ENCODE measurements at places on chromosomes 7 and 10.

- DNase-seq, result no peak
Measured at GRCh38 chr7:25720427-25720826, 431.6 kb upstream of the NFE2L3 start.

GRCh38 chr7:20050241-20050966 lies 166.8 kb downstream of the MACC1 start:
- no peak for DNase-seq

DNA sequence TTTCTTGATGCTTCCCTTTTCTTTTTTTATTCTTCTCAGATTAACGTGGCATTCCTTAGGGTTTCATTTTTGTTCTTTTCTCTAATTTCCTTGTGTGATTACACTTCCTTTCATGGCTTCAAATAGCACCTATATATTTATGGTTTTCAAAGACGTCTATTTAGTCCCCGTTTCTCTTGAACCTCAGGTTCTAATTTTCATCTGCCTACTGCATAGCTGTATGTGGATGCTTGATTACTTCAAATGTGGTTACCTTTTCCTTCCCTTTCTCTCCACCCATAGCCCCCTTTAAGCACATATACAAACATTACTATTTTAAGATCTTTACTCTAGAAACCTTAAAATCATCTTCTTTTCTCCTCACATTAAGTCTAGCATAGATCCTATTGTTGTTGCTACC lies 2.4 kb downstream of the TPST1 start:
- no peak for DNase-seq

DNA sequence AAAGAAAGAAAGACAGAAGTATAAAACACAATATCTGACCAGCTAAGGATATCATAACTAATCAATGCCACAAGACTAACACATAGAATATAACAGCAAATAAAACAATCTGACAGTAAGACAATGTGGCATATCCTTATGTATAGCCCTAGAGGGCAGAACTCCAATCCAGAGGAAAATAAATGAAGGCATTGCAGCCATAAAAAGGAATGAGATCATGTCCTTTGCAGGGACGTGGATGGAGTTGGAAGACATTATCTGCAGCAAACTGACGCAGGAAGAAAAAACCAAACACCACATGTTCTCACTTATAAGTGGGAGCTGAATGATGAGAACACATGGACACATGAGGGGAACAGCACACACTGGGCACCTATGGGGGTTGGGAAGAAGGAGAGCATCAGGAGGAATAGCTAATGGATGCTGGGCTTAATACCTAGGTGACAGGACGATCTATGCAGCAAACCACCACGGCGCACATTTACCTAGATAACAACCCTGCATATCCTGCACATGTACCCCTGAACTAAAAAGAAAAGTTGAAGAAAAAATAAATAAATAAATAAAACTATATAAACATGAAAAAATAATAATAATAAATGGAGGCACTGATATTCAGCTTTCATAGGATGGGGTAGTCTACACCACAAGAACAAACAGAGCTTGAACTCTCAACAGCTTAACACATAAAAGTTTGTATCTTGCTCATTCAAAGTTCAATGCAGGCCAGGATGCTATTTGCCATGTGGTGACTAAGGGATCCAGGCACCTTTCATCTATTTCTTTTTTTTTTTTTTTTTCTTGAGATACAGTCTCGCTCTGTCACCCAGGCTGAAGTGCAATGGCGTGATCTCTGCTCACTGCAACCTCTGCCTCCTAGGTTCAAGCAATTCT lies 66.1 kb upstream of the KAT6B start:
- peak; percentile 1 for DNase-seq

DNA sequence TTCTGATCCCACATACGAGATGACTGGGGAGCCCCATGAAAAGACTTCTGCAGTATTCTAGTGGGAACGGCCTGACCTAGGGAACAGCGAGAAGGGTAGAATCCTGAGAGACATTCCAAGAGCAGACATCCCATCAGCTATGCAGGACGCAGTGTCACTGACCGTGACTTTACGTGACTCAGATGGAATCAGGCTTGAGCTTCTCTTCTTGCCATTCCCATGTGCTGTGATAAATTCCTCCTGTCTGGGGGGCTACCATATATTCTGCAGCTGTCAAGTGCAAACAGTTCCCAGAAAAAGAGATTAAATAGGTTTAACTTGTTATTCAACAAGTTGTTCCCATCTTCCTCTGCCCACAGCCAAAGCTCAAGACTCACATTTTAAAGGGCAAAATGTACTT lies 73.1 kb upstream of the PDE1C start:
- no peak for DNase-seq

DNA sequence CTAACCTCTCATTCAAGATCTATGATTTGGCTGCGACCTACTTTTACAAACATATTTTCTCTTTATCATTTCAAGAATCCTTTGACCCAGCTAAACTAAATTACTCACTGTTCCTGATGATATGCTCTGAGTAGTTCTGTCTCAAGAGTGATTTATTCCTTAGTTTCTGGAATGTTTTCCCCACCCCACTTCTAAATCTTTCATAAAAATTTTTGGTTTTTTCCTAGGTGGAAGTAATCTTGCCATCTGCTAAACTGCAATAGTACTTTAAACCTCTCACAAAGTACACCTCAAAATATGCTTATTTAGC lies 170.8 kb downstream of the DNAJC1 start:
- DNase-seq, result no peak

GRCh38 chr7:125090596-125090995 lies 161.0 kb upstream of the POT1 start:
- no peak for DNase-seq

DNA sequence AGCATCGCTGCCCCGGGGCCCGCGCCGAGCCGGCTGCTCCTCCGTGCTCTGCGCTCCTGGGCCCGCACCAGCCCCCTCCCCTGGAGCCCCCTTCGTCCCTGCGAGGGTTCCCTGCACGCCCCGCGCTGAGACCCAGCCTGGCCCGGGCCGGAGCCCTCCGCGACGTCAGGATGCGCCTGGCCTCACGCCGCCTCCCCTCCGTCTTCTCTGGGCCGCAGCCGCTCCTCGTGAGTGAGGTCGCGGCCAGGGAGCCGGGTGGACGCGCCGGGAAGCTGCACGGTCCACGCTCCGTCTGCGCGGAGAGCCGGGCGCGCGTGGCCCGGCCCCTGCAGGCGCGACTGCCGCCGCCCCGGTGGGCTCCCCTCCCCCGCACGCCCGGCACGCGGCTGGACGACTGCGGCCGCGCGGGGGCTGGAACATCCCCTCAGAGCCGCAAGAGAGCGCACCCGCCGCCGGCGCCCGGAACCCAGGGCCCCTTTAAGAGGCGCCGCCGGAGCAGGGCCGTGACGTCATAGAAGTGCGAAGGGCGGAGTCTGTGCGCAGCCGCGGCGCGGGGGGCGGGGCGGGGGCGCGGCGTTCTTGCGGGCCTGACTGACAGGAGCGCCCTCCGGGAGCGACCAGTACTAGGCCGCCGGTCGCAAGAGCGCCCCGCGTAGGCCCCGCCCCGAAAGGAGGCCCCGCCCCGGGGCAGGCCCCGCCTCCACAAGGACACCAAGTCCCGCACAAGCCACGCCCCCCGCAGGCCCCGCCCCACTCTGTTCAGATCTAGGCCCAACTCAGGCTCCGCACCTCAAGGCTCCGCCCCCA lies 507 bp upstream of the INPP5A start:
- peak; percentile 97 for DNase-seq

GRCh38 chr10:86348321-86349210 lies 18.0 kb downstream of the GRID1 start:
- no peak for DNase-seq

DNA sequence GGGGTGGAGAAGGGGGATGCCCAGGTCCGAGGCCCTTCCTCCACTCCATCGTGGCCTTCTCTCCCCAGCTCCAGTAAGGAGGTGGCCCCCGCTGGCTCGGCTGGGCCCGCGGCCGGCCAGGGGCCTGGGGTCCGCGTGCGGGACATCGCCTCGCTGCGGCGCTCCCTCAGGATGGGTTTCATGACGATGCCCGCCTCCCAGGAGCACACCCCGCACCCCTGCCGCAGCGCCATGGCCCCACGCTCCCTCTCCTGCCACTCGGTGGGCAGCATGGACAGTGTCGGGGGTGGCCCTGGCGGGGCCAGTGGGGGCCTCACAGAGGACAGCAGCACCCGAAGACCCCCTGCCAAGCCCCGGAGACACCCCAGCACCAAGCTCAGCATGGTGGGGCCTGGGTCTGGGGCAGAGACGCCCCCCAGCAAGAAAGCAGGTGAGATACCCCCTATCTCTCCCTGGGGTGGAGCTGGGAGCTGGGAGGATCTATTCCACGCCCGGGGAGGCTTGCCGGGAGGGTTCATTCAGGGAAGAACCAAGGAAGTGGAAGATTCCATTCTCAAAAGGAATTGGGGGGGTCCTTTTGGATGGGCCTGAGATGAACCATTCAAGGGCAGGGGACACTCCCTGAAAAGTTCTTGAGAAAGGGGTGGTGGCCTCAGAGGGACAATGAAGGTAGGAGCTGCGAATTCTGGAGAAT lies 3.2 kb downstream of the NYAP1 start:
- DNase-seq, result no peak

DNA sequence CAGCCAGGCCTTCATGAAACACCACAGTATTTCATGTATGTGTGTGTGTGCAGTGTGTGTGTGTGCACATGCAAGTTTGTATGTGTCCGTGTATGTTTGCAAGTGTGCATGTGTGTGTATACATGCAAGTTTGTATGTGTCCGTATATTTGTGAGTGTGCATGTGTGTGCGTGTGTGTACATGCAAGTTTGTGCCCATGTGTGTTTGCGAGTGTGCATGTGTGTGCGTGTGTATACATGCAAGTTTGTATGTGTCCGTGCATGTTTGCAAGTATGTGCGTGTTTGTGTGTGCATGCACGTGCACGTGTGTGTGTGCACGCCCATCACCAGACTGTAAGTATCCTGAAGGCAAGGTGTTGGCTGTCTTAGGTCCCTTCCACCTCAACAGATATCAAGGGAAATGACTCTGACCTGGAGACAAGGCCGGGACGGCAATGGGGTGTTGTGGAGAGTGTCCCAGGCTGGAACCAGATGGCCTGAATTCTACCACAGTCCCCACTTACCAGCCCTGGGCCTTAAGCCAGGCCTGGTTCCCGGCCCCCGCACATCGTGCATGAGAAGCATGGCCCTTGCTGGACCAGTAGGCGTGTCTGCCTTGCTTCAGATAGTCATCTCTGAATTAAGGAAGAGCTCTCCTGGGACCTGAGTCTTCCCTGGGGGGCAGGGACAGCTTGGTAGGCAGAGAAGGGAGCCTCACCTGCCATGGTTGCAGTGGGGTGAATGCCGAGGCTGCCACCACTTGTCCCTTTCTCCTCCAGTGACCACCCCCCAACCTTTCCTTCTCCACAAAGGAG lies 140.0 kb downstream of the GRK5 start:
- no peak for DNase-seq

DNA sequence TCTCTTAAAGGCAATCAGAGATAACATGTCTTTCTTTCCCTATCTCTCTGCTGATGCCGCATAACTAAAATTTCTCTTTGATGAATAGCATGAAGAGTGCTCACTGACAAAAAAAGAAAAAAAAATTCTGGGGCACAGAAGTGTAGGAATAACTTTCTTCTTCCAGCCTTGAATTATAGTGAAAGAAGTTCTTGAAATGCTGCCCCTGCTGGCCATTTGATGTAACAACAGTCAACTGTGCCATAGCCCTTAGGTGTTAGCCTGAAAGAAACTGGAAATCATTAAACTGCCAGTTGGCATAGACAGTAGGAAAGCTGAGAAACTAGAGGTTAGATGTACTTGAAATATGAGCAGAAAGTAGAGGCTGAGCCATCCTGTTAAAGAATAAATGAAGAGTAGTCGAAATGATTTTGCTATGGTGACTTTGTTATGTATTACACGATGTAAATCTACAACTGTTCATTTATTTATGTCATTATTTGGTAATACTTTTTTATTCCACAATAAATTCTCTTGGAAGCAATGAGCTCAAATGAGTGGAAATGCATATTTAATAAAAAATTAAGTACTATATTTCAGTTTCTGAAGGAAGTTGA lies 48.3 kb upstream of the FAM171A1 start:
- DNase-seq, result no peak

- DNase-seq, result peak; percentile 36
Measured at GRCh38 chr7:44884621-44885393, 523 bp downstream of the PURB start.

DNA sequence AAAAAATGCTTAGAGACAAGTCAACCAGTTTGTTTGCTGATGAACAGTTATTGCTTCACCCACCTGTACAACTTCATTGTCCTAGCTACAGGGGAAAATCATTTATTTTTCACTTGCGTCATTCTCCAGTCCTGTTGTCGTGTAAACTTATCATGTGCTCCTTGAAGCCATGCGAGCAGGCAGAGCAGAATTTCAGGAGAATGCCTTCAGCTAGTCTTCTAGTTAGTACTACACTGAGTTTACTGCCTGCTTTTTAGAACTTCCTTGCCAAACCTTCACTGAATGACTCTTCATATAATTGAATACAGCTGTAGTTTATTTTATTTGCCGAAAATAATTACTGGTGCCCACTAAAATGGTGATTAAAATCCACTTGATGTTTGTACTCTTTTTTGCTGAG lies 15.6 kb downstream of the RPA3 start:
- DNase-seq, result no peak

DNA sequence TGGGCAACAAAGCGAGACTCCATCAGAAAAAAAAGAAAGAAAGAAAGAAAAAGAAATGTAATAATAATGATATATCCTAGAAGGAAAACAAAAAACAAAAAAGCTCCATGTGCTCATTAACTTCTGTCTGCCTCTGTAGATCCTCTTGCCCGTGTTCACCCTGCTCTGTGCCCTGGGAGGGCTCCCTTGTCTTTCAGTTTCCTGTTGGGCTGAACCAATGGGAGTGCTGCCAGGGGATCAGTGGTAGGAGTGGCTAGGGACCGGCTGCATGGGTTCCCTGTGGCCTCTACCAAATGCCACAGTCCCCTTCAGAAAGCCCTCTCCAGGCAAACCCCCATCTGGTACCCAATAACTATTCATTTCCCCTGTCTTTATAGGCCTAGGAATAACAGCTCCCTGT lies 51.8 kb upstream of the PARD3 start:
- no peak for DNase-seq

DNA sequence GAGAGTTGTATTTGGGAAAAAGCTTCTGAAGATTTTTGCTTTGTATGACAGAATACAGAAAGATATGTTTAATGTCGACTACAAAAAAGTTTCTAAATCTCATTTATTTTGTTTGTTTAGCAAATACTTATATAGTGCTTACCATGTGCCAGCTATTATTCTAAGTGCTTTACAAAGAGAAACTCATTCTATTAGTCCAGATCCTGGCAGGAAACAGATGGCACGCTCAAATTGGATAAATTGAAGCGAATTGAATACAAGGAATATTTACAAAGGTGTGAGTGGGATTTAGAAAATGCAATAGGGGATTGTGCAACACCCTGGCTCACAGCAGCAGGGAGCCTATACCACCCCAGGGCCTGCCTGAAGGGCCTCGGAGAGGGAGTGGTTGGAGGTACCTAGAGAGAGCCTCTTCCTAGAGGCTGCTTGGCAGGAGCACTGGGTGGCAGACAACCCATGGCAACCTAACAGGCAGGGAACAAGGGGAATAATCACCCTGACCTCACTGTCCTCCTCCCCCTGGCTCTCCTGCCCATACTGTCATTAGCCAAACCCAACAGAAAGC lies 27.6 kb upstream of the FAM204A start:
- no peak for DNase-seq

All from fibroblast of skin of left biceps (primary cell).